ENCODE measurements at places on chromosomes 12 and 14.

DNA sequence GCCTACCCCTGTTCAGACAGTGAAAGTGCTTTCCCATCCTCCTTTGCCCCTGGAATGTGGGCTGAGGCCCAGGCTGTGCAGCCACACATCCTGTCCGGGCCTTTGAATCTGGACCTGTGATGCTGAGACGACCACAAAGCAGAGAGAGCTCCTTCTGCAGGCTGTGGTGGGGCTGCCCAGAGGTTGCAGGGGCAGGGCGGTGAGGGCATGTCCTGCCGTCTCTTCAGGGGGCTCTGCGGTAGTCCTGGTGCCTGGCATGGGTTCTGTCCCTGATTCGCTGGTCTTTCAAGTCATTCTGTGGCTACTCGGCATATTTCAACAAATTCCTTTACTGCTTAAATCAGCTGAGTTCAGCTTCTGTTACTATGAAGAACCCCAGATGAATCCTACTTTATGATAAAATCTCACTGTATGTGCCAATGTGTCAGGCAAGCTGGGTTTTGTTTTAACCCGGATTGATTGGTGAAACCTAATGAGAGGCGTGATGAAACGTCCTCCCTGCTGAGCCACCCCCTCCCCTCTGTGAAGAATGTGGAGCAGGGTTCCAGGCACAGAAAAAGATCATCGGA is 63.4 kb upstream of the DICER1 start:
- DNase-seq, result no peak

- DNase-seq, result no peak
Measured at GRCh38 chr14:21699551-21699950, 25.9 kb upstream of the OR4E1 start.

DNA sequence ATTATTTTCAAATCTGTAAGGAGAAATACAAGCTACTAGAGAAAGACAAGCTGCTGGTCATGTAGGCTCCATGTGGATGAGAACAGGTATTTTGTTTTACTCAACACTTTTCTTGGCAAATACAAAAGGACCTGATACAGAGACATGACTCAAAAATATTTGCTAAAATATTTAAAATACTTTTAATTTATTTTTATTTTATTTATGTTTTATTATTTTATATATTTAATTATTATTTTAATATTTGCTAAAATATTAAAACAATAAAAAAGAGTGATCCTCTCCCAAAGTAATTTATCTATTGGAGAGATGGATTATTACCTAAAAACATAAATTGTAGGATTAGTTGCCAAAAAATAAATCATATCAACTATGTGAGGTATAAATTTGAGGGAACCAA is 808.9 kb upstream of the SEL1L start:
- DNase-seq, result no peak

GRCh38 chr14:82003426-82003825 is 469.8 kb upstream of the SEL1L start:
- DNase-seq, result no peak

DNA sequence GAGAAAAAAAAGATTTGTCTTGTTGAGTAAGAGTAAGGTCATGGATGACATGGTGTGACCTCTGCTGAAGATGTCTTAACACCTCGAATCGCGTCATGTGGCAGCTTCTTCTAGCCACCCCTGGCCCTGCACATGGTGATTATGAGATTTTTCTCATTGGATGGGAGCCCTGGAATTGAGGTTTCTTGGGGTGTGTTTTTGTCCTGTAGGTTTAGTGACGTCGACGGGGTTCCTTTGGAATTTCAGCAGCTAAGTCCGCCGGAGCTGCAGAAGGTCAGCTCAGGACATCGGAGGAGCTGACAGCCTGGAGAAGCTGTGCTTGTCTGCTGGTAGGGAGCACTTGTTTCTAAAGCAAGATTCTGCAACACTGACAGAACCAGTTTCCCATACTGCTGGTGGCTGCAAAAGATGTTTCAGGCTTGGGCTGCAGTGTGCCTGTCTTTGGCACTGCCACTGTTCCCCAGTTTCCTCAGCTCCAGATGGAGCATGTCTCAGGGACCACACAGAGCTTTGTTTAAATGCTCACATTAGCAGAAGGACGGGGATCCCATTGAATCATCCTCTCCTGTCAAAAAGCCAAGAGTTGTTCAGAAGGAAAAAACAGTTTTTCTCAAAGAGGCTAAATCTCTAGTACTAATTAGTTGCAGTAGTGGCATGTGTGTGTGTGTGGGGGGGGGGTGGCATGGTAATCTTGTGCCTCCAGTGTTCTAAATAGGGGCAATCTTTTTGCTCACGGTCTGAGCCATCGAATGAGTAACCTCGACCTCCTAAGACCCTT is 5.2 kb upstream of the FOS start:
- DNase-seq, result no peak

- no peak for DNase-seq
Measured at GRCh38 chr12:111467092-111467856, 61.6 kb downstream of the SH2B3 start.

GRCh38 chr12:47887529-47887928 is 17.3 kb downstream of the VDR start:
- no peak for DNase-seq

GRCh38 chr12:9124383-9125031 is 8.8 kb upstream of the A2M start:
- no peak for DNase-seq

DNA sequence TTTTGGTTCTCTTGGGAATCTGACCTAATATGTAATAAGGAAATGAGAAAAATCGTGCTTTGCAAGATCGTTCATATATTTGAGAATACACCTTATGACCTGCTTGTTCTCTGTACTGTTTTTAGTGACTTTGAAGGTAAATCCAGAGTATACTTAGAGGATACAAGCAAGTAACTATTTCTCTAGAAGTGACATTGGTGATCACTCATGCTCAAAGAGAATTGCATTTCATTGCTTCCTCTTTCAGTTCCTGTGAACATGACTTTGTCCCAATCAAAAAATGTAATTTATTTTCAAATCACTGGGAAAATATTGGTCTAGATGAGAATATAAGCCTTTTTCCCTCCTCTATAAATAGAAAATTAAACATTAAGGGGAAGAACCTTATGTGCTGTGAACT is 2.7 kb downstream of the KTN1 start:
- DNase-seq, result no peak

DNA sequence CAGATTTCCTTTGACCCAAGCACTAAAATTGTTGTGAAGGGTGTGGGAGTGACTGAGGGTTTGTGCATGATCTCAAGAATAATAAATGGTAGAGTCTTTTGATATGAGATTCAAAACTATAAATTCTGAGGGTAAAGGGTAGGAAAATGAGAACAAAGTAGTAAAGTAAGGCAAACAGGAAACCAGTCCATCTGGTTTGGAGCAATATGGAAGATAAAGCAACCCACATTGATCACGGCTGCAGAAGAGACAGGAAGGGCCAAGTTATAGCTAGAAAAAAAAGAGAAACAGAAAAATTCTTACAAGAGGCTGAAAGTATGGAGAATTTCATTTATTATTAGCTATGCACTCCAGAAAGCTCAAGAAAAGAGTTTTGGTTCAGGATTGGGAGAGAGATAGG is 4.6 kb upstream of the SLCO1B3 start:
- no peak for DNase-seq

- peak; percentile 26 for DNase-seq
Measured at GRCh38 chr12:94745562-94745961, 95.2 kb upstream of the TMCC3 start.

DNA sequence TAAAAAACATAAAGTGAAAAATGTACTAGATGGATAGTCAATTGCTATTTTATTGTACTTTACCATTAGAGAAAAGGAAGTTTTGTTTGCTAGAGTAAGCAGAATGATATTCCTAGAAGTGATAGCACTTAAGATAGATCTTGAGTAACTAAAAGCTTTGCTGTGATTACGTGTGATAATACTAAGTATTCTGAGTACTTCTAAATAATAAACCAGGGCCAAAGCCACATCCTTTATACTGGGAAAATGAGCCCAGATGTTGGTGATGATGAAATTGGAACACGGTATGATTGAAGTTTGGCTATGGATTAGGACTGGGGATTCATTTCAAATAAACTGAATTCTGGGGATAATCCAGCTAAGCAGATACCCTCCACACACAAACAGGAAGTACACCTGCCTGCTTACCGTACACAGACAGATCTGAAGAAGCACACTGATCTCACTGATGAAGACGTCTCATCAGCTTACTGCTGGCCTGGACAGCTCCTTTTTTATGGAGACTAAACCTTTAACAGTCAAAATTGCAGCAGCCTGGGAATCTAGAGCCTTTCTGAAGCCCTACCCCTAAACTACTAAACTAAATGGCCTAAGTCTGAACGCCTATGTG is 199.8 kb downstream of the LRFN5 start:
- no peak for DNase-seq

DNA sequence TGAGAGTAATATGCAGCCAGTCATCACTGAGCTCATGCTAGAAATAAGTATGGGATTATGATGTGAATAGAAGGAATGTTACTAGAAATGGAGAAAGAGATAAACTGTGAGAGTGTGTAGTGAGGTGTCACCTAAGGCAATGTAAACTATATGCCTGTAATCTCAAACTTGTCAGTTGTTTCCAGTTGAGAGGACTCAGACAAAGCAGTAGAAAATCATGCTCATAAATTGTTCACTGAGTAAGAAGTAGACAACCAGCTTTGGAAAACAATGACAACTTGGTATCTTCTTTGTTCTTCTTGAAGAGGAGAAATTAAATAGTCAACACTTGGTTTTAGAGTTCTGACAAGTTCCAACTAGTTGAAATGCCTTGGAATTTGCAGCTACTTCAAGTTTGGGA is 148.5 kb upstream of the OR4E1 start:
- DNase-seq, result no peak

- no peak for DNase-seq
Measured at GRCh38 chr14:59022144-59022543, 166.3 kb upstream of the DAAM1 start.

GRCh38 chr12:54598970-54599369 is 10.5 kb upstream of the PPP1R1A start:
- no peak for DNase-seq

DNA sequence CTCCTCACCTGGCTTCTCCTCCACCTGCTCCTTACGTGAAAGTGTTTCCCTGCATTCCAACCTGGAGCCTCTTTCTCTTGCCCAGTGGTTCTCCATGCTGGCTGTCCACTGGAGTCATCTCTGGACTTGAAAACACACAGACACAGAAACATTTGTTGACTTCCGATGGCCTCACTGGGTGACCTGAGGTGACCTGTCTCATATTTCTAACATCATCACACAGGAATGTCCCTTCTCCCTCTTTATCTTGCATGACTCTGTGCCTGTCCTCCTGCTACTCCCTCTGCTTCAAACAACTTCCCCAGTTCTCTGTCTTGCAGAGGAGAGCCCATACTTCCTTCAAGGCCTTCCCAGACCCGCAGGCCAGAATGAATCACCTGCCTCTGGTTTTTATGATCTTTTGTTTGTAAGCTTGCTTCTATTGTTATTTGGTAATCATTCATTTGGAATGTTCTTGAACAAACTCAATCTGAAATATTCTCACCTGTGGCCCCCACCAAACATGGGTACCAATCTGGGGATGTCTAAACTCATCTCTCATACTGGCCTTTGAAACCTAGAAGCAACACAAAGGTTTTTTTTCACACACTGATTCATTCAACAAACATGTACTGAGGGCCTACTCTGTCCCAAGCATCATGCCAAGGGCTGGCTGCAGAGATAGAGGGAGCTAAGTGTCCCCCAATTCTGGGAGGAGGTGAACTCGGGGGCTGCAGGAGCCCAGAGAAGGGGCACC is 9.7 kb upstream of the RIN3 start:
- DNase-seq, result no peak

DNA sequence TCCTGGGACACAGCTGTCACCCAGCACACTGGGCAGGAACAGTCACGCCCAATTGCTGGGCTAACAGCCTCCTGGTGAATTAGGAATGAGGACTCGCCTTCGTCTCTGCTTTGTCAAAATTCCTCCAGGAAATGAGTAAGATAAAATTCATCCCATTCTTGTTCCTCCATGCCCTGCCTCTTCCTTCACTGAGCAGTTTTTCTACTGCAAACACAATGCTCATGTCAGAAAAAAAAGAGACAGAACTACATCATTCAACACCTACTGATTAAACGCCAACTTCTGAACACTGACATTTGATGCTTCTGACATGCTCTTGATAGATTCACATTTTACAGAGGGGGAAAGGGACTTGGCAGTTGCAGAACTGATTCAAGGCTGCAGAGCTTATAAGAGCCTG is 37.5 kb upstream of the DTX1 start:
- no peak for DNase-seq

Measured in pons (tissue), 1 donor.